Activated CD4-positive, alpha-beta T cell treated with anti-CD3 and anti-CD28 coated beads, Interleukin-2, Interleukin-4, amounts not matched to agents 100 ng/mL and 50 ng/mL, durations not matched to agents 16 hours and 8 hours (primary cell): ENCODE measurements at places on chromosomes 6 and 20.

DNA sequence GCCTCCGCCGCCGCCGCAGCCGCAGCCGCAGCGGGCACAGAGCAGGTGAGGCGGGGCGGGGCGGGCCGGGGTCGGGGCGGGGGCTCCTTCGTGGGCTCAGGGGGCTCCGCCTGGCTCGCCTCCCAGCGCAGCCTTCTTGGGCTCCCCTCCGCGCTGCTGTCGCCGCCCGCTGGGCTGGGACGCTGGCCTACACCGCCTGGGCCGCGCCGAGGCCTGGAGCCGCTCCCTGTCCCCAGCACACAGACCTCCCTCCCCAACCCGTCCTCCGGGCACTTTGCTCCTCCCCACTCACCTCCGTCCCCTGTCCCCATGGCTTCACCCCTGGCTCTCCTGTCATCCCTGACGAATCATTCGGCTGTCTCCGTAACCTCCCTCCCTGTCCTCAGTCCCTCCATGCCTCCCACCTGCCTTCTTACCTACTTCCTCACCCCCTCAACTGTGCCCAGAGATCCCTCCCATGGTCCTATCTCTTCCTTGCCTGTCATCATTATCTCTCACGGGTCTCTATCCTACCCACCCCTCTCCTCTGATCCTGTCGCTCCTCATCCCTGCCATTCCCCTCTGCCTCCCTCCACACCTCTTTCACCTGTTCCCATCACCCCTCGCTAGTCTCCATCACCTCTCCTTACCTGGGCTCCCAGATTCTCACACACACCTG lies 512 bp downstream of the TTBK1 start:
- no peak for DNase-seq

DNA sequence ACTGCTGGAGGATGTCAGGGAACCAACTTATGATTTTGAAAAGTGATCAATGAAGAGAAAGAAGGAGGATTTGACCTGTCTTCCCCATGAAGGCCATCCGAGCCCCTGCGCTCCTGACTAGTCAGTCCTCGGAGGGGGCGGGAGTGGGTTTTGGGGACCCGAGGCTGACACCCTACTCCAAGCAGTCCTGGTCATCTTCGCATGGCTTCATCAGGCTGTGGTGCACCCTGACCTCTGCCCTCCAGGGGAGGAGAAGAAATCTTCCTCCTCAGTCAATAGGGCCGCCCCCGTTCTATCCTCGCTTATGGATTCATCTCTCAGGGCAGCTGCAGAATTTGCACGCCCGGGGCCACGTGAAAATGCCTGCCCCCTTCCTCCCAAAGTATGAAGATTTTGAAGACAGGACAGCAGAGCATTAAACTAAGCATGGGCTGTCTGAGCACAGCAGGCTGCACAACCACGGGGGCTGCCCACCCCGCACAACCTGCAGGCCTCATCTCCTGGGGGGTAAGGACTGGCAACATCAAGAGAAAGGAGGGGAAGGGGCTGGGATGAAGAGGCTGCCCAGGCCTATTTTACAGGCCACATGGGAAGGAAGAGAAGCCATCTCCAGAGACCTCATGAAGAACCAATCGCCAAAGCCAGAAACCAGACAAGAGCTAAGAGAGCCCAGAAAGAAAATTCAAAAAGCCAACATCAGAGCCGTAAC lies 138.1 kb upstream of the PHACTR3 start:
- DNase-seq = no peak

DNA sequence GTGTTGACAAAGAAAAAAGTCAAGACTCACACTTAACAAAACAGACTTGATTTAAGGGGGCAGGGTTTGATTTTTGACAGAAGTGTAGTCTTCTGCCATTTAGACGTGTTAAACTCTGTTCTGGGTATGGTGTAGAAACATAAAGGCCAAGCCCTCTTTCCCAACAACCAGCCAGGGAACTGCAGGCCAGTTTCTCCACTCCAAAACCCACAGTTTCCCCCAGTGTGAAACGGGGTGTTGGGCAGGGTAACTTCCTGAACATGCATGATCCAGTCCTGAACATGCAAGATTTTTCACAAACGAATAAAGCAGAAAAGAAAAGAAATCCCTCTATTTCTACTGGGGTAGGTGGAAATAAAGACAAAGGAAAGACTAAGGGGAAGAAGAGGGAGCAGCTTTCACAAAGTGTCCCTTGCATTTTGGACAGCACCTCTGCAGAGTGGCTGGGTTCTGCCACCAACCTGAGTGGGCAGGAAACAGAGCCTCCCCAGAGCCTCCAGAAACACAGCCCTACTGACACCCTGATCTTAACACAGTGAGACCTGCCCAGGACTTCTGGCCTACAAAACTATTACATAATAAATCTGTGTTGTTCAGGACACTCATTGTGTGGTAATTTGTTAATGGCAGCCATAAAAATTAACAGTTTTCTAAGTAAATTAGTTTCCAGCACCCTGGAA lies 7.5 kb downstream of the APMAP start:
- DNase-seq = no peak

- no peak for DNase-seq
Observed at GRCh38 chr20:3040086-3040485, 3.3 kb upstream of the GNRH2 start.

DNA sequence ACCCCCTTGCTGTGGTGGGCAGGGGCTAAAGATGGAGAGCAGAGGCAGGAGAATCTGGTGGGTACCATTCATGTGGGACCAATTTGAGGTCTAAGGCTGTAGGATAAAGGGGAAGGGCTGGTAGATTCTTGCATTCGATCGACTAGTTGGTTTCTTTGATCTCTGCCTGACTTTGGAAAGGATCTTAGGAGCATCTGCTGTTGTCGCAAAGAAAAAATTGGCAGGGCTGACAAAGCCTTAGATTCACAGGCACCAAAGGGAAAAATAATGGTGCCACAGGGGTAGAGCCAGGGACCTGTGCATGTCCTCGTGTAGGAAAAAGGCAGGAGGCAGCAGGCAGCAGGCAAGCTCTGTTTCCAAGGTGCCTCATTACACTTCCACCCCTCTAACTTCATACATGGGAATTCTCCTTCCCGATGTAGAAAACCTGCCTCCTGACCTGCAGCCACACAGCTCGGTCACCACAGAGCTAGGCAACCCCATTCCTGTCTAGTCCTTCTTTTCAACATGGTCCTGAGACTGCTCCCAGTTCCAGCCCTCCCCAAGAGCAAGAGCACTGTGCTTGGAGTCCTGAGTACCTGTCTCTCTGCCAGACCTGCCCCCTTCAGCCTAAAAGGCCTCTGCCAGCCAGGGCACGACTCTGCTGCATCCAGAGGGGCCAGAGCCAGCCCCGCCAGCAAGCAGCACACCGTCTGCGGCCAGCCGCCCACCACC lies 71.9 kb downstream of the FGD2 start:
- no peak for DNase-seq

GRCh38 chr6:27890445-27891319 lies 21.5 kb downstream of the OR2B2 start:
- DNase-seq = peak; percentile 96

DNA sequence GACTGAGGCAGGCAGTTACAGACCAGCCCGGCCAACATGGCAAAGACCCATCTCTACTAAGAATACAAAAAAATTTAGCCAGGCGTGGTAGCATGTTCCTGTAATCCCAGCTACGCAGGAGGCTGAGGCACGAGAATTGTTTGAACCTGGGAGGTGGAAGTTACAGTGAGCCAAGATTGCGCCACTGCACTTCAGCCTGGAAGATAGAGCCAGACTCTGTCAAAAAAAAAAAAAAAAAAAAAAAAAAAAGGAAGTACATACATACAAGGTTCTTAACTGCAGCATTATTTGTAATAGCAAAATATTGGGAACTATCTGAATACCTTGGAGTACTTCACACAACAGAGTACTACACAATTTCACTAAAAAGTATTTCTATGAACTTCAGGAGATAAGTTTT lies 183.5 kb upstream of the OLIG3 start:
- no peak for DNase-seq

- no peak for DNase-seq
Observed at GRCh38 chr6:139325125-139325524, 33.3 kb upstream of the TXLNB start.

DNA sequence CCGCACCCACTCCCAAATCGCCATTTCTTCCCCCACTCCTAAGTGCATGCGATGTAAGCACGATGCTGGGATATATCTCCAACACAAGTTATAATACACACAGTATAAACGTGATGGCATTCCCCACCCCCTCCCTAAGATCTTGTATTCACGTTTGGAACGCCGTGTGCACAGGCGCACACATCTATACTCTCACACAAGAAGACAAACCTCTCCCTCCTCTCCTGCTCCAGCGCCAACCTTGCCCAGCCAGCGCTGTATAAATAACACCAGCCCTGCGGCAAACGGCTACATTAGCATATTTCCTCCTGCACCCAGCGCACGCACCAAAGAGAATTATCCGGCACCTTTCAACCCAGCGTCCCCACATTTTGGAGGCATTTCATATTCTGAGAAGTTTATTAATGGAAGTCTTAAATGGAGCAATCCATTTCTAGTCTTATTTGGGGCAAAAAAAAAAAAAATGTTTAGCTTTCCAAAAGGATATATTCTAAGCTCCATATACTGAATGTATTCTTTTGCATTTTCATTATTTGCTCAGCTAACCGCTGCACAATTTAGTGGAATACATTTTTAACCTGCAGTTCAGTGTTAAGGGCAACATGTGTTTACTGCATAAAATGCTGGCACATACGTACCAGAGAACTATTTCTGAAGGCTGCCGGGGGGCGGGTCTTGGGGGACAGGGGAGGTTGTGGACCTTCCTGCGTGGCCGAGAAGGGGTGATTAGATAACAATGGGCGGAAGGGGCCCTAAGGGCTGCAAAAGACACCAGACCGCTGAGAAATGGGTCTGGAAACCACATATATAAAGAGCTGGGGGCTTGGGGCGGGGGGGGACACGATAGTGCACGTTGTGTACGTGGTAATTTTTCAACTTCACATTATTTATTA lies 1.1 kb upstream of the SLC22A23 start:
- no peak for DNase-seq

- DNase-seq = no peak
Observed at GRCh38 chr6:144377586-144378210, 92.6 kb downstream of the UTRN start.

- DNase-seq = no peak
Observed at GRCh38 chr20:63097336-63097831, 90.6 kb upstream of the BHLHE23 start.

- DNase-seq = no peak
Observed at GRCh38 chr6:83436674-83437073, 5.8 kb upstream of the ME1 start.

GRCh38 chr20:50292591-50293283 lies 102.1 kb downstream of the CEBPB start:
- peak; percentile 80 for DNase-seq

DNA sequence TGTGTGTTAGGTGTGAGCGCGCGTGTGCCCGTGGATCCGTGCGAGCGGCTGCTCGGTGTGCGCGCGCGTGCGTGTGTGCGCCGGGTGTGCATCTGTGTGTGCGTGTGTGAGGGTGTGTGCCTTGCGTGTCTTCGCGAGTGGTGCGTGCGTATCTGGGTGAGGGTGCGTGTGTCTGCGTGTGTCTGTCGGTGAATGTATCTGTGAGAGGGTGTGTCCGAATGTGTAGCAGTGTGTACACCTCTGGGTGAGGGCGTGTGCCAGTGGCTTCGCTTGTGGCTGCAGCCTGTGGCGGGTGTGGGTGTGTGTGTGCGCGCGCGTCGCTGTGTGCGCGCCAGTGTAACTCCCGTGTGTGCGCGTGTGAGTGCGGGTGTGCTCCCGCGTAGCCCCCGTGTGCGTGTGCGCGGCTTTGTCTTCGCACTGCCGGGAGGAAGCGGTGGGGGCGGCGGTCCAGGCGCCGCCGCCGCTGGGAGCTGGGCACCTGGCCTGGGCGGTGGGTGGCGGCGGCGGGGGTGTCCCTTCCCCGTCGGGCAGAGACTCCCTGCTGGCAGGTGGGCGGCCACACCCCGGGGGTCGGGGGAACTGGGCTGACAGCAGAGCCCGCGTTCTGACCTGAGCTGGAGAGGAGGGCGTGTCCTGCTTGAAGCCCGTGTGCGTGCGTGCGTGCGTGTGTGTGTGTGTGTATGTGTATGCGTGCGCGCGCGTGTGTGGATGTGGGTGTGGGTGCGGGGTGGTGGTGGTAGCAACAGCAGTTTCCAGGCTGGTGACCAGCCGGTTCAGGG lies 61.3 kb upstream of the EPB41L1 start:
- no peak for DNase-seq

DNA sequence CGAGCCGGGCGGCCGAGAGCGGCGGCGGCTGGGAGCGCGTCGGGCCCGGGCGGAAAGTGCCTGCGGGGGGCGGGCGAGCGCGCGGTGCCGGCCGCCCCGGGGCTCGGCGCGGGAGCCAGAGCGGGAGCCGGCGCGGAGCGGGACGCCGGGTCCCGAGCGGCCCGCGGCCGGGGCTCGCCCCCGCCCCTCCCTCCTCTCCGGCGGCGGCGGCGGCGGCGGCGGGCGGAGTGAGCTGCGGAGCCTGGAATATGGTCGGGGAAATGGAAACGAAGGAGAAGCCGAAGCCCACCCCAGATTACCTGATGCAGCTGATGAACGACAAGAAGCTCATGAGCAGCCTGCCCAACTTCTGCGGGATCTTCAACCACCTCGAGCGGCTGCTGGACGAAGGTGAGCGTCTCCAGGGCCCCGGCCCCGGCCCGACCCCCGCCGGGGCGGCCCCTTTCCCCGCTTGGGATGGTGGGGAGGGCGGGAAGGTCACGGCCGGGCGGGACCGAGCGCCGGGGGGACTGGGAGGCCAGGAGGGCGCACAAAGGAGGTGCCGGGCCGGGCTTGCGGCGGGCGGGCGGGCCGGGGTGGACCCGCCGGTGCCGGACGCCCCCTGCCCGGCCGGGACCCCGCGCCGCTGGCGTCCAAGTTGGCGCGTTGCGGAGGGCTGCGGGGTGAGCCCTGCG lies 565 bp downstream of the QKI start:
- DNase-seq = no peak

DNA sequence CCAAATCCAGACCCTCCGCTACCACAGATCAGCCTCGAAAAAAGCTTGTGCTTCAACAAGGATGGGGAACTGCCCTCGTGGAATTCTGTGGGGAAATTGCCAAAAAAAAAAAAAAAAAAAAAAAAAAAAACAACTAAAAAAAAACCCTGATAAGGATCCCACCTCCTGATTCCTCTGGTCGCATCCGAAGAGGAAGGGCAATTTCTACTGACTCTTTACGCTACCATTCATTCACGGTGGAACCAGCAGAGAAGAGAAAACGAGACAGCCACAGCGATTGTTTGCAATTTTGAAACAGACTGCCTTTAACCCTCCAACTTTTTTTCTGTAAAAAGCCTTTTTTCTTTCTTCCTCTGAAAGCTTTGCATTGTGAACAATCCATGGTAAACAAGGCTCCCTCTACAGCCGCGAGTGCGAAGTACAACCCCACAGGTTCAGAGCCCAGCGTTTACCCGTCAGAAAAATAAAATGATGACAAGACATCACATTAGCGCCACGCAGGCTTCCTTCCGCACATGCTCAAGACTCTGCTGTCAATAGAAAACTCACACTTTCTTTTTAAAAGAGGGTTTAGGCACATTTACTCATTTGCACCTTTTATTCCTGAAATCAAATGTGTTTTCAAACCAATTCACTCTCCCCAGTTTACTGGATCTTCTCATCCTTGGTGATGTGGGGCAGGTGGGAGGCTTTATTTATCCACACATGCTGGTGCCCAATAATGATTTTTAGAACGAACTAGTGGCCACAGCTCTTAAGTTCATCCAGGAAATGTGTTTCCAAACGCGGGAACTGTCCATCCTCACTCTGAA lies 100.0 kb downstream of the NOL4L start:
- DNase-seq = peak; percentile 86

GRCh38 chr6:509676-510075 lies 118.1 kb downstream of the IRF4 start:
- DNase-seq = peak; percentile 69
